ENCODE measurements at places on chromosomes 6 and 20.

DNA sequence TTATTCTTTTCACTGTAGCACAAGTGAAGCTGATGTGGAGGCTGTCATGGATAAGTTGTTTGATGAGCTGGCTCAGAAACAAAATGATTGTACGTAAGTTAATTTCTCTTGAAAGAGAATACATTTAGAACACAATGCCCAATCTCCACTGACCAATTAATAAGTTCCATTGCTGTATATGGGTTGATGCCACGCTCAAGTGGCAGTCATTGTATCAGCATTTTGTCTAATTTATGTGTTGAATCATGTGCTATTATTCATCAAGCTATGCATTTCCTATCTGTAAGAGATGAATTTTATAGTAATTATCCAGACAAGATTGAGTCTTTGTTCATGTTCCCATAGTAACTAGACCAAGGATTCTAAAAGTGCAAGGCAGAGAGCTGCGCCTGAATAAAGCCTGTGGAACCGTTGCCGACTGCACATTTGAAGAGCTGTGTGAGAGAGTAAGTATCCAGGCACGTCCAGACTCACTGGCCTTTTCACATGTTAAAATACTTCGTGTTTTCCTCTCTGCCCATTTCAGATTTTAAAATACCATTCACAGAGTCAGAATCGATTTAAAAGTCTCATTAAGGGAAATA is 83.8 kb upstream of the FOXO3 start:
- no peak for DNase-seq

DNA sequence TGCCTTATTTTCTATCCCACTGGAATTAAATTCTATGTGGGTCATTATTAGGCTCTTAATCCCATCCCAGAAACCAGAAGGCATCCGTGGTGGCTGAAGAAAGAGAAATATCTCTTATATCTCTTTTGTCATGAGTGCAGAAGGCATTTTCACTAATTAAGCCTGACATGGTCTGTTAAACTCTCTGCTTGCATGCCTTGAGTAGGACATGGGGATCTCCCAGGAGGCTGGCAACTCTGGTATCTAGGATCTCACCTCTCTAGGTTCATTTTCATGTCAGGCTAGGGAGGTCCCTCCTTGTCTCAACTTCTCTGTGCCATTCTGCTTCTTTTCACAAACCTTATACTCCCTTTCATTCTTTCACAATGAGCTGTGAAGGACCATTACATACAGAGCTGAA is 25.3 kb upstream of the GPR63 start:
- no peak for DNase-seq

- no peak for DNase-seq
Observed at GRCh38 chr20:17538517-17539170, 7.5 kb upstream of the BFSP1 start.

GRCh38 chr6:69784595-69785377 is 12.0 kb downstream of the LMBRD1 start:
- DNase-seq: no peak

DNA sequence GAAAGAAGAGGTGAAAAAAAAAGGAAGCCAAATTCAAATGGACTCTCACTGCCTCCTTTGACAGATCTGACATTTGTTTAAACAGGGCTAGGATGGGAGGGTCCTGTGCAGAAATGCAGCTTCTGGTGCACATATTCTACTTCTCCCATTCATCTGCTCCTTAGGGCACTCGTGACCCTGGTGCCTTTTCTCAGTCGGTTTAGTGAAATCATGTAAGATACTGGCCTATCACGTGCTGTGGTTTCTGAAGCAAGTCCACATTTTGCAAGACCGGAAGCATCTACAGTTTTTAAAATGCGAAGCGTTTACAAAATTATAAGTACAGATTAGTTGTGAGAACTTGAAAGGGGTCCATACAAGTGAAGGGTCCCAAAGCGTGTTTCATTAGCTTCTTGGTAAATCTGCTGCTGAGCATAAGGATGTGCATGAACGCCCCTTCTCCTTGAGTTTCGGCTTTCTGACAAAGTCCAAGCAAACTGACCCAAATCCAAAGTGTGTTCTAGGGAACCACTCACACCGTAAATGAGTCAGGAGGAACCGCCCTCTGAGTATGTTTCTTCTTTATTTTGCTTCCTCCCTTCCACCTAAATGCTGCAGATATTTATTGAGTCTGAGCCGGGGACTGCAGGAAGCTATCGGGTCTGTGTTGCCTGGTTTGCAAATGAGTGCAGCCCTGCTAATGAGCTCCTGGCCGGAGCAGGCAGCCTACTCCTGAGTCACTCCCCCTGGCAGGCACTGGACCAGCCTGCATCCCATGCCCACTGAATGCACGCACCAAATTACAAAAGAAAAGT is 323.8 kb upstream of the JARID2 start:
- peak; percentile 62 for DNase-seq

GRCh38 chr20:32484225-32484957 is 100.7 kb downstream of the NOL4L start:
- DNase-seq: peak; percentile 31

GRCh38 chr20:25203871-25204320 is 8.4 kb downstream of the ENTPD6 start:
- no peak for DNase-seq

- DNase-seq: peak; percentile 94
Observed at GRCh38 chr6:121849477-121849876, 414.0 kb downstream of the GJA1 start.

DNA sequence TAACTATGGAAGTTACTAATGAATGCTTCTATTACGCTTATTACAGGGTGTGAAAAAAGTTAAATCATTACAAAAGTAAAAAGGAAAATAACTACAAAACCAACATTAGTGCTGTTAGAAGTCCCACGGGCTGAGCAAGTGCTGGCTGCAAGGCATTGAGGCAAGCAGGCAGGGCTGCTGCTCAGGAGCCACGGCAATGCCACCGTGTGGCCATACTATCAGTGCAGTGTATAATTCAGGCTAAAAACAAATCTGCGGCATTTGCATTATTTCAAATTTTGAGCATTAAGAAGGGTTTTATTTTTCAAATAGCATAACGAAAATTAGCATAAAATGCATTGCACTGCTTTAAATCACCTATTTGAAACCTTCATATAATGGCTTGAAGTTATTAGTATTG is 17.1 kb downstream of the IFNGR1 start:
- no peak for DNase-seq

DNA sequence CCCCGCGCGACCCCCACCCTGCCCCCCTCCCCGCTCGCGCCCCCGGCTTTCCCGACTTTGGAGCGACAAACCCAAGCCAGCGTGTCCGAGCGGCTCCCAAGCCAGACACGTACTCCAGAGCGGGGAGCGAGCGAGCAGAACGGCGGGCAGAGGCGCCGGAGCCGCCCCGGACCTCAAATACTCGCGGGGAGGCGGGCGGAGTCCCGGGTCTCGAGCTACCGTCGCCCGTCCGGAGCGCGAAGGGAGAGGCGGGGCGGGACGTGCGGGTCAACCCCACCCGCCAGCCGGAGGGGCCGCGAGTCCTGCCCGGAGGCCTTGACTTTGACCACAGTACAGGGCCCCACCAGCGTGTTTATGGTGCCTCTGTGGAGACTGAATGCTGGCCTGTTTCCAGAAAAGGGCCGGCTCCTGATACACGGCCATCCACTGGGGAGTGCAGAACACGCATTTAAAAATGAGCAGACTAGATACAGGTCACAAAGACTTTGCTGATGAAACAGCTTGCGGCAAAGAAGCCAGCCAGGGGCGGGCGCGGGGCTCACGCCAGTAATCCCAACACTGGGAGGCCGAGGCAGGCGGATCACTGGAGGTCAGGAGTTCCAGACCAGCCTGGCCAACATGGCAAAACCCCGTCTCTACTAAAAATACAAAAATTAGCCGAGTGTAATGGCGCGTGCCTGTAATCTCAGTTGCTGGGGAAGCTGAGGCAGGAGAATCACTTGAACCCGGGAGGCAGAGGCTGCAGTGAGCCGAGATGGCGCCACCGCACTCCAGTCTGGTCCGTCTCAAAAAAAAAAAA is at the start of gene SERPINB6:
Gene SERPINB6, minus strand, starts transcription at position 148 of the 799 bp plus-strand sequence. CDS start 12,235 bp downstream, outside the sequence.
- DNase-seq: no peak

- DNase-seq: no peak
Observed at GRCh38 chr6:52180787-52181558, 5.2 kb upstream of the IL17A start.

DNA sequence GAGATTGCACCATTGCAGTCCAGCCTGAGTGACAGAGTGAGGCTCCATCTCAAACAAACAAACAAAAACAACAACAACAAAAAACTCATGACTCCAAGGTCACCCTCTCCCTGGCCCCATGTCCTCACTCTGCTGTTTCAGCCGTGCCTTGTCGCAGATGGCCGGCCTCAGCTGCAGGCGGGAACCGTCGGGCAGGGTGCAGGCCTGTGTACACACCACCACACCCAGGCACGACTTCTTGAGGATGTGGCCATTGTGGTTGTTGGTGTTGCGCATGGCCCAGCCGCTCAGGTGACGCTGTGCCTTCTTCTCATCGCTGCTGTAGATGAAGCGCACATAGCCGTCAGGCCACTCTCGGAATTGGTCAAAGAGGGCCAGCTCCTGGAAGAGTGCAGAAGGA is 4.8 kb downstream of the GCM2 start:
- no peak for DNase-seq

- peak; percentile 83 for DNase-seq
Observed at GRCh38 chr6:161465403-161465802, 191.5 kb upstream of the AGPAT4 start.

DNA sequence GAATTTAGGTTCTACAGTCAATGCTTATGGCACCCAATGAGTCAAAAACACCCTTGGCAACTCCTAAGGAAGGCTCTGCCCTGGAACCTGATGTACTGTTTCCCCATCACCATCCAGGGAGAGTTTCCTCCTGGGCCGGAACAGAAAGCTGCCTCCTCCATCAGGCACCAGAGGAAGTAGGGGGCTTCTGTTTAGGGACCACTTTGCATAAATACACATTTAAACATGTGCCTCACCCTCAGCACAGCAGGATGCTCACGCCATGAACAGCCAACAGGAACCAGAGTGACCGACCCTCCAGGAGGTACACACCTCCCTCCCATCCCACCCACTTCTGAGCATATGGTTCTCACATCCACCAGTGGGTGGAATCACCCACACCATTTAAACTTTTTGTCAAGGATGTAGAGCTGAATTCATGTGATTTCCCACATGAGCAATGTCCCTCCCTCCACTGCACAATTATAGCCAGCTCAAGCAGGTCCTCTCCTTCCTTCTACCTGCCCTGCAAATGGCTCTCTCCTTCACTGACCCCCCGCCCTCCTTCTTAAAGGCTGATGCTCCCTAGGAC is 14.8 kb downstream of the DDRGK1 start:
- DNase-seq: no peak

DNA sequence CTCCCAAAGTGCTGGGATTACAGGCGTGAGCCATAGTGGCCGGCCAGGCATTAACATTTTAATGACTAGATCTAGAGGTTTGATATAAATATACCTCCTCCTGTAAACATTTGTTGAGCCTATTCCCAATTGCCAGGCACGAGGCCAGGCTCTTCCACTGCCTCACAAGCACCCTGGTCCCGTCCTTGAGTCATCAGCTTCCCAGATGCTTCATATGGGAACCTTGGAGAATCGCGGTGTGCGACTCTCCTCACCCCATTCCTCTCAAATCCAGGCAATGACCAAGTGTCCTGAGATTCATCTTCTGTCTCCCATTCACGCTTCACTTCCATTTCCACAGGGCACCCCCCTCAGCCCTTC is 35.9 kb upstream of the PIM1 start:
- DNase-seq: peak; percentile 46

- no peak for DNase-seq
Observed at GRCh38 chr6:128659276-128659675, 138.9 kb upstream of the PTPRK start.

DNA sequence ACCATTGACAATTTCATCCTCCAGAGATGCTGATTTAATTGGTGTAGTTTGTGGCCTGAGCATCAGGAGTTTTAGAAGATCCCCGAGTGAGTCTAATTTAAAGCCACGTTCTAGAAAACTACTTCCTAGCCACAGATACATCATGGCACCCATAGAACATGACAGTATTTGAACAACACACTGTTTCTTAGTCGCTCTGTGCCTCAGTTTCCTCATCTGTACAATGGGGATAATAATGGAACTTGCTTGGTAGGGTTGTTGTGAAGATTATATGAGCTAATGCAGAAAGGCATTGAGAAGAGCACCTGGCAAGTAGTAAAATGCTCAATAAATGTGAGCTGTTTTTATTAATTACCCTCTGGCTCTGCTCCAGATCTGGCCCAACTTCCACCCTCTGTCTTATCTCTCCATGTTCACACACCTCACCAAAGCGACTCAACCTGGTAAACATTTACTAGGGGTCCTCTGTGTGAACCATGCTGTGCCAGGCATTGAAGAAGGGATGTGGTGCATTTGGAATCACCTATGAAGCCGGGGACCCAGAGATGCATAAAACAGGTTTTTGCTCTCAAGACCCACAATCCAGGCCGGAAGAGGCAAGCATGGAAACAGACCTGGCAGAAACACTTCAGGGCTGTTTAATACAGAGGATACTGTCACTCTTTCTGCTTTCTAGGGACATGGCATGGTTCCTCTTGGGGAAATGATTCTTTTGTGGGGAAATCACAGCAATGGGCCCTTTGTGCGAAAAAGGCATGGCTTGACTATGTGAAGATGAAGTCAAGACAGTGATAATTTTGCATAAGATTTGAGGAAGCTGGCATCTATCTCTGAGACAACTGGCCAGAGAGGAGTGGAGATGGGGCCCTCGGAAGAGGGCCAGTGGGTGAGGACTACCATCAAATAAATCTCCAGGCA is 16.2 kb upstream of the MRPS18A start:
- DNase-seq: no peak

DNA sequence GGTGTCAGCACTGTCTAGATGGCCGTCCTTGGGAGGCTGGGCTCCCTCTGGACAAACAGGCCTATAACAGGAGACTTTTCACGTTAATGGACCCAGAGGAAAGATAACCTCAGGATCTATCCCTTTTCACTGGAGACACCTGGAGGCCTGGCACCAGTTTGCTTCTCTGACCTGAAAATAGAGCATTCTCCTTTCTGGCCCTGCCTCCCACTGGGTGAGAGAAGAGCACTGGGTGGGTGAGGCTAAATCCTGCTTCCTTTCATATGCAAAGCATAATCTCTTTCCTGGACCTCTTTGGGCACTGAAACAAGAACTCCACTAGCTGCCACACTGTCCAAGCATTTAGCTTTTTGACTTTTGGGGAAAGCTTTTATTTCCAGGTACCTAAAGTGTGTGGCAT is 78.3 kb downstream of the FOXO3 start:
- DNase-seq: peak; percentile 19

DNA sequence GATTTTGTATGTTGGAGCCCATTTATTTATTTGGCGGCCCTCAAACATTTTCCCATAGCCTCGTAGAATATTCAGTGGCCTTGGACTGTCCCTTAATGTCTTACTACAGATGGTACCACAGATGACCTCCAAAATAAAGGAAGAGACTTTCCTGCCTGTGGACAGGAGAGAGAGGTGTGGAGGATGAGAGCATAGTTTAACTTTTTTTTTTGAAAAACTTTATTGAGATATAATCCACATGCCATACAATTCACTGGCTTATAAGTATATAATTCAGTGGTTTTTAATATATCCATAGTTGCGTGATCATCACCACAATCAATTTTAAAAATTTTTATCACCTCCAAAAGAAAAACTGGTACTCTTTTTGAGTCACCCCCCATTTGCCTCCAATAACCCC is 4.6 kb upstream of the PPP1R16B start:
- DNase-seq: no peak

- DNase-seq: no peak
Observed at GRCh38 chr20:7366189-7366588, 574.1 kb downstream of the HAO1 start.

Data from mesendoderm (in vitro differentiated cells).